ENCODE measurements at places on chromosomes 1 and 21.
A peak's percentile ranks its signal among the peaks of the same experiment; 100 is the strongest.

GRCh38 chr1:14993414-14993813 lies 160.1 kb upstream of the TMEM51 start:
- peaks cover 34% of the 10 kb centered on the region for H3K4me1 ChIP-seq
- H3K27me3 ChIP-seq: no peaks in the 10 kb centered on the region
- no peak overlapping the region for H3K27ac ChIP-seq
- no peaks in the 10 kb centered on the region for H3K36me3 ChIP-seq
- H3K4me3 ChIP-seq: no peak overlapping the region
- DNase-seq: no peak

DNA sequence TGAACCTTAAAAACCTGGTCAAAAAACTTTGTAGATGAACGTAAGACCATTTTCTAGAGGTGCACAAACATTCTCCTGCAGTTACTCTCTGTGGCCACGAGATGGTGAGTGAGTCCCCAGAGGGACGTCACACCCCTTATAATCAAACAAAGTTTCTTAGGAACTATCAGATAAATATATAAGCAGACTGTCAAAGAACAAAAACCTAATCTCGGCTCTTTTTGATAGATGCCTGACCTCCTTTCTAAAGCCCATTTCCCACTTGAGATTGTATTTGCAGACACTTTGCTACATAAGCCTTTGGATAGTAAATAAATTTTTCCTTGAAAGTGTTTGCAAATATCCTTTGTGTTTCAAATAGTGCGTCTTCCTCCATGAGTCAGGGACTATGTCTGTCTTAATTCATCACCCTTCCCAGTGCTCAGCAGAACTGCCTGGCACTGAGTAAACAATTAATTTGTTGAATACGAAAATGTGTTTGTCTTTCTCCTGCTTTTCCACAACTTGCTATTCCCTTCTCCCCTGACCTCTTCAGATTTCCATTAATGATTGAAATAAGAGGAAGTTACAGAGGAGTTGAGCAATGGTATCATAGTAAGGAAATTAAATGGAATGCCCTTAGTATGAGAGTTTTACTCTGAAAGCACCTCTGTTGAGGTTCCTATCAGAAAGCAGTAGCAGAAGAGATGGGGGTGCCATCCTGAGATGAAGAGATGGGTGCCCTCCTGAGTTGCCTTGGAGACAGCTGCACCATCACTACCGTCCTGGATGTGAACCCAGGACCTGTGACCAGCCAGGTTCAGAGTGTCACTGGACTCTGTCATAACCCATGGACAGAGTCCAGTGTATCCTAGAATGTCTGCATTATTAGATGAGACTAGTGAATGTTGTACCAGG lies 57.8 kb upstream of the RAVER2 start:
- H3K4me1 ChIP-seq: peaks cover 6% of the 10 kb centered on the region
- no peaks in the 10 kb centered on the region for H3K27me3 ChIP-seq
- H3K27ac ChIP-seq: peak overlapping the region; percentile 13
- DNase-seq: peak; percentile 84

DNA sequence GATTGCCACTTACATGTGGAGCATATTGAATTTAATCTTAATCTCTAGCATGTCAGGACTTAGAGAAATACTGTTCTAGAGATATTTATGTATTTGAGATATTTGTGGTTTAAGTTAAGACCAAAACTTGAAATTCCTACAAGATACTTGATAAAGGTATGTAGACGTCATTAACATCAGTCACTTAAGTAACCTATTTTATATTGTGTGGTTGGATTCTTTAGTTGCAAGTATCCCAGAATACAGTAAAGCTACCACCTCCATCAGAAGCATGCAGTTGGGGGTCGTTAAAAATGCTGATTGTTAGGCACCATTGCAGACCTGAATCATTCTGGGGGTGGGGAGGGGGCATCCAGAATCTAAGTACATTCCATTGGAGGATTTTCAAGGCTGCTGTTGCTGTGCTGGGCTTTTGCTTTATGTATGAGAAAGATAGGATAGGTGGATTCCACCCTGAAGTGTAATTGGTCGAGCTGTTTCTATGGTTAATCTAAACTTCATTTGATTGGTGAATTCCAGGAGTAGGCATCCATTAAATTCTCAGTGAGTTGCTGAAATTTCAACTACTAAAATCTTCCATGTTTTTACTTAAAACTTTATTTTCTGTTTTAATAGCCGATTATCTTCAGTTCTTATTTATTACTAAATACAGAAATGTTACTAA lies 4.0 kb downstream of the H3-3A start:
- H3K36me3 ChIP-seq: peaks cover 12% of the 10 kb centered on the region
- H3K27me3 ChIP-seq: no peaks in the 10 kb centered on the region
- H3K27ac ChIP-seq: no peak overlapping the region
- no peak for DNase-seq
- no peaks in the 10 kb centered on the region for H3K4me1 ChIP-seq
- no peak overlapping the region for H3K4me3 ChIP-seq

DNA sequence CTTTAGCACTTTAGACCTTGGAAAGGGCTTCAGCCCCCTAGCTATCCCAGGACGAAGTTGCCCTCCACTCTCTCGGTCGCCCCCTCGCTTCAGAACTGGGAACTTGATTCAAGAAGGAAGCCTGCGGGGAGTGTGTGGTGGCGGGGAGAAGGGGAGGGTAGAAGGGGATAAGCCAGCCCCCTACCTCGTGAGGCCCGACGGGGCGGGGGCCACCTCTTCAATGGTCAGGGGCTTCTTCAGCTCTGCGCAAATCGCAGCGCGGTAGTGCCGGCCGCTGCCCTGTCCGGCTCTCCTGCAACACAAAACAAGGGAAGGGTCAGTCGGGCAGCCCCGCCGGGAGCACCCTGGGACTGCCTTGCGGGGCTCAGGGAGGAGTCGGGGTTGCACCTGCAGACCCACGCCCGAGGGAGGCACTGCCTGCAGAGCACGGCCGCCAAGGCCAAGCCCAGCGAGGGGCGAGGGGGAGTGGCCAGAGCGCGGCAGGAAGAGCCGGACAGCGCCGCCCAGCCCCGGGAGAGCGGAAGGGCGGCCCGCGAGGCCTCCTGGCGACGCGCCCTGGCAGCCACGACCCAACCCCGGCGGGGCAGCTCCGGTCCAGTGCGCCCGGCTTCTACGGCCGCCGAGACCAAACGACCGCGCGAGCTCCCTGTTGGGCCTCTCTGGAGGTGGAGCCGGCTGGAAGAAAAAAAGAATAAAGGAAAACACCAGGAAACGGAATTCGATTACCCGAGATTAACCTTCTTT lies 56.2 kb upstream of the RASAL2 start:
- no peak overlapping the region for H3K27ac ChIP-seq
- no peaks in the 10 kb centered on the region for H3K27me3 ChIP-seq
- peaks cover 6% of the 10 kb centered on the region for H3K36me3 ChIP-seq
- peak; percentile 71 for DNase-seq
- H3K4me3 ChIP-seq: peak overlapping the region; percentile 16

DNA sequence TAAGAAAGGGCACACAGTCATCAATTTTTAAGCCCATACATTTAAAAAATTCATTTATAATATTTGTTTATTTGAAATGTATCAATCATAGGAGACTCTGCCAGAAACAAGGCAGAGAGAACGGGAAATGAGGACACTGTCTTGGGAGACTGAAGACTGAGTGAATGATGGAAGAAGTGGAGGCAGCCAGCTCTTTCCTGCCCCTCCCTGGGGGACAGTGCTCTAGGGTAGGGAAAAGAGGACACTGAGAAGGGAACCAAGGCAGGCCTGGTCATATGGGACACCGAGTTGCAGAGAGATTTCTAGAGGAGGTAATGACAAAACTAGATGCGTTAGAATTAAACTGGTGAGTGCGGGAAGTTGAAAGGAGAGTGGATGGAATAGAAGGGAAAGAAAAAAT lies 31.6 kb downstream of the EEIG2 start:
- peaks cover 2% of the 10 kb centered on the region for H3K4me1 ChIP-seq
- H3K36me3 ChIP-seq: no peaks in the 10 kb centered on the region
- no peaks in the 10 kb centered on the region for H3K27me3 ChIP-seq
- H3K4me3 ChIP-seq: no peak overlapping the region

GRCh38 chr1:61301824-61302657 lies 219.7 kb downstream of the NFIA start:
- H3K4me3 ChIP-seq: no peak overlapping the region
- H3K4me1 ChIP-seq: no peaks in the 10 kb centered on the region
- H3K27me3 ChIP-seq: no peaks in the 10 kb centered on the region
- DNase-seq: peak; percentile 63
- no peaks in the 10 kb centered on the region for H3K36me3 ChIP-seq

DNA sequence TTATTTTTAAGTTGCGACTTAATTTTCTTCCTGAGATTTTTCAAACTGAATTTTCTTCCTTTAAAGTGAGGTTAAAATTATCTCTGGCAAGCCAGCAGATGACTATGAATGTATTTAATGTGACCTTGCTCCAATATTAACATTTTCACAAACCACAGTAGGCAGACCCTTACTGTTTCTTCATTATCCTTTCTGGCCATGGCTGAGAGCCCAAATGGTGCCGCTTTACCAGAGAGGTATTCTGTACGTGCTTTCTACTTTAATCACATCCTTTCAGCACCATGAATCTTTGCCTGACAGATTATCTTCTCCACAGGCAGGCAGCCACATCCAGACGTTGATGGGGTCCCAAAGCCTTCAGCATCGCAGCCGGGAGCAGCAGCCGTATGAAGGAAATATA lies 129.6 kb downstream of the LRRC40 start:
- no peak overlapping the region for H3K4me3 ChIP-seq
- H3K27ac ChIP-seq: no peak overlapping the region
- peaks cover 4% of the 10 kb centered on the region for H3K4me1 ChIP-seq
- no peak for DNase-seq
- H3K36me3 ChIP-seq: no peaks in the 10 kb centered on the region

GRCh38 chr1:199176713-199177112 lies 537.9 kb downstream of the PTPRC start:
- no peaks in the 10 kb centered on the region for H3K36me3 ChIP-seq
- no peak overlapping the region for H3K4me3 ChIP-seq
- H3K27me3 ChIP-seq: no peaks in the 10 kb centered on the region
- no peak overlapping the region for H3K27ac ChIP-seq

GRCh38 chr1:163195728-163196448 lies 6.8 kb downstream of the RGS5 start:
- no peaks in the 10 kb centered on the region for H3K27me3 ChIP-seq
- no peak overlapping the region for H3K4me3 ChIP-seq
- no peaks in the 10 kb centered on the region for H3K36me3 ChIP-seq
- H3K4me1 ChIP-seq: peaks cover 3% of the 10 kb centered on the region

DNA sequence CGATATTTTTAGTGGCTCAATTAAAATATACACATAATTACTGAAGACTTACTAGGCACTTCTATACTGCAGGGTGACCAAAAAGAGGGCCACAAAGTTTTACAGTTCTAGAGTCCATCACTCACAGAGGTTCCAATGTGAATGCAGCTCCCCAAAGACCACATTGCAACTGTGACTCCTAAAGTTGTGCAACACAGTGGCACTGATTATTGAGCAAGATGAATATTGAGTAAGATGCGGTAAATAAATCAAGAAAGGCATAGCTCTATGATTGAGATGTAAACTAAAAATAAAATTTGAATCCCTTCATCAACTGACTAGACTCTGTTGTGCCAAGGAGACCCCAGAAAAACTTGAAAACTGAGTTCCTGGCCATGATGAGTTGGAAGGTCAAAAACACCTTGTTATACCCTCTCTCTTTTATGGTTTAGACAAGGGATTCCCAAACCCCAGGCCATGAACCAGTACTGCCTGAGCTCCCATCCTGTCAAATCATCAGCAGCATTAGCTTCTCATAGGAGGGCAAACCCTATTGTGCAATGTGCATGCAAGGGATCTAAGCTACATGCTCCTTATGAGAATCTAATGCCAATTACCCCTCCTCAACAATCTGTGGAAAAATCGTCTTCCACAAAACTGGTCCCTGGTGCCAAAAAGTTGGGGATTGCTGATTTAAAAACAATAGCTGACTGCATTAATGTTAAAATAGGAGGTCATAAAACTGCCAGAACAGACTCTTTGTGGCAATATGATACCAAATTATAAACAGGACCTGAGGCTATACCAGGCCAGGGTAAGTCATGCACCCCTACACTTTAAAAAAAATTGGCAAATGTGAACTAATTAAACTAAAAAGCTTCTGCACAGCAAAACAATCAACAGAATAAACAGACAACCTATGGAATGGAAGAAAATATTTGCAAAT lies 94.3 kb downstream of the ADGRL4 start:
- peak; percentile 16 for DNase-seq
- no peak overlapping the region for H3K27ac ChIP-seq
- H3K36me3 ChIP-seq: peaks cover 17% of the 10 kb centered on the region
- H3K4me1 ChIP-seq: no peaks in the 10 kb centered on the region
- no peaks in the 10 kb centered on the region for H3K27me3 ChIP-seq
- H3K4me3 ChIP-seq: no peak overlapping the region

DNA sequence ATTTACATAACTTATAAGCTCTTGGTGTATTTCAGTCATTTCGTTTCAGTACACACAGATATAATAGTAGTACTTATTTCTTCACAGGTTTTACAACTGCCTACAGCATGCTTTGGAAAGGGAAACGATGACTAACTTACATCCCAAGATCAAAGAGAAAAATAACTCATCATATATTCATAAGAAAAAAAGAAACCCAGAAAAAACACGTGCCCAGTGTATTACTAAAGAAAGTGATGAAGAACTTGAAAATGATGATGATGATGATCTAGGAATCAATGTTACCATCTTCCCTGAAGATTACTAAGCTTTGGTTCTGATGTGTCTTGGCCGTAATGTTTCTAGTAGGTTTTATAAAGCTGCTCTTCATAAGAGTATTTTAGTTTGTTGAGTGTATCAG lies 30.9 kb downstream of the TYW3 start:
- no peak overlapping the region for H3K27ac ChIP-seq
- H3K4me3 ChIP-seq: no peak overlapping the region
- no peak for DNase-seq
- no peaks in the 10 kb centered on the region for H3K27me3 ChIP-seq

DNA sequence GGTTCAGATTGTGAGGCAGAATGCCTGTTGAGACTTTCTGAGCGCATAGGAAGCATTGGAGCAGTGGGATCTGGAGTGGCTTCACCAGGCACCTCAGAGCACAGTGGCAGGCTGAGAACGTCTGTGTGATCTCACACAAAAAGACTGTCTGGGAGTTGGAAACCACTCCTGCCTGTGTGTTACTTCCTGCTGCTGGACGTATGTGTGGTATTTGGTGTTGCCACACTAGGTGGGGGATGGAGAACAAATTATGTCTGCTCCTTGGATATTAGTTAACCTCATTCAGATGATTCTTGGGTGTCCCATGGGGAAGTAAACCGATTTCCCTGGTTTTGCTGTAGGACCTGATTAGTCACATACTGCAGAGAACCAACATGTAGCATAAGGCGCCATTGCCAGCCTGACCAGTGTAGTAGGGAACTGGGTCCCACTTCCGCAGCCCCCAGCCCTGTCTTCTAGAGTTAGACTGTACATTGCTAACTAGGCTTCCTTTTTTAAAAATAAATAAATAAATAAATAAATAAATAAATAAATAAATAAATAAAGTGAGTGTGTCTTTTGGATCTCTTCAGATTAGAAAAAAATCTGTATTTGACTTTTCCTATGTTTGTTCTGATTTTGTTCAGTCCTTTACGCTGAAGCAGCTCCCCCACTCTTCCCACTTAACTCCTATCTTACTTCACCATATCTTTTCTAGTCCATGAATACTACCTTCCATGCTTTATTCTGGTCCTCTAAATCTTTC lies 26.9 kb downstream of the UCK2 start:
- no peaks in the 10 kb centered on the region for H3K27me3 ChIP-seq
- H3K4me1 ChIP-seq: peaks cover 26% of the 10 kb centered on the region
- peak; percentile 94 for DNase-seq
- no peaks in the 10 kb centered on the region for H3K36me3 ChIP-seq

Measured in mesenchymal stem cell (in vitro differentiated cells and primary cell).